ENCODE measurements at places on chromosomes 1 and 21.

DNA sequence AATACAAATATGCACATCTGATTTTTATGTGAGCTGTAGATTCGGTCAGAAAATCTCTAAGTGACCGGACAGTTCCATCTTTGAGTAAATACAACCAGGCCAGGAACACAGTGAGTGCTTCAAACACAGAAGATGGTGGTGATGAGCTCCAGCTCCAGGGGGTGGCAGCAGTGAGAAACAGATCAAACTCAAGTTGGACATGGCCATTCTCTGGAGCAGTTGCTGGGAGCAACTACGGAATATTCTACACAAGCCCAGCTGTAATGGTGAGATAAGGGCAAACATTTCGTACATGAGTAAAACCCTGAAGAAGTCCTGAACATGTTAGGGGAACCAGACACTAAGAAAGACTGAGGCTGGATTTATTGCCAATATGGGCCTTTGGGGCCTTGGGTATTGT lies 100.7 kb downstream of the BARHL2 start:
- DNase-seq, result no peak

GRCh38 chr1:53295295-53295694 lies 32.6 kb downstream of the LRP8 start:
- DNase-seq, result no peak

- DNase-seq, result no peak
Measured at GRCh38 chr1:229940684-229941083, 126.4 kb upstream of the GALNT2 start.

GRCh38 chr1:212557739-212558692 lies 50.5 kb upstream of the ATF3 start:
- DNase-seq, result no peak

- DNase-seq, result no peak
Measured at GRCh38 chr1:43994794-43995790, 3.7 kb downstream of the CCDC24 start.

- DNase-seq, result no peak
Measured at GRCh38 chr1:171296897-171297296, 17.1 kb upstream of the FMO4 start.

DNA sequence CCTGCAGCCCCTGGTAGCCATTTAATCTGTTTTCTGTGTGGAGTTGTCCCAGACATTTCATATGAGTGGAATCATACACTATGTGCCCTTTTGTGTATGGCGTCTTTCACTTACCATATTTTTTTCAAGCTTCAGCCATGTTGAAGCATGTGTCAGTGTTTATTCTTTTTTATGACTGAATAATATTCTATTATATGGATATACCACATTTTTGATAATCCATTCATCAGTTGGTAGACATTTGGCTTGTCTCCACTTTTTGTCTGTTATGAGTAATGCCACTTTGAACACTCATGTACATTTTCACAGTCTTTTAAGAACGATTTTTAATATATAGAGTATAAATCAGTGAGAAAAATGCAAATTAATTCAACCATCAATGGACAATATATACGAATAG lies 44.7 kb downstream of the ATF6 start:
- no peak for DNase-seq

DNA sequence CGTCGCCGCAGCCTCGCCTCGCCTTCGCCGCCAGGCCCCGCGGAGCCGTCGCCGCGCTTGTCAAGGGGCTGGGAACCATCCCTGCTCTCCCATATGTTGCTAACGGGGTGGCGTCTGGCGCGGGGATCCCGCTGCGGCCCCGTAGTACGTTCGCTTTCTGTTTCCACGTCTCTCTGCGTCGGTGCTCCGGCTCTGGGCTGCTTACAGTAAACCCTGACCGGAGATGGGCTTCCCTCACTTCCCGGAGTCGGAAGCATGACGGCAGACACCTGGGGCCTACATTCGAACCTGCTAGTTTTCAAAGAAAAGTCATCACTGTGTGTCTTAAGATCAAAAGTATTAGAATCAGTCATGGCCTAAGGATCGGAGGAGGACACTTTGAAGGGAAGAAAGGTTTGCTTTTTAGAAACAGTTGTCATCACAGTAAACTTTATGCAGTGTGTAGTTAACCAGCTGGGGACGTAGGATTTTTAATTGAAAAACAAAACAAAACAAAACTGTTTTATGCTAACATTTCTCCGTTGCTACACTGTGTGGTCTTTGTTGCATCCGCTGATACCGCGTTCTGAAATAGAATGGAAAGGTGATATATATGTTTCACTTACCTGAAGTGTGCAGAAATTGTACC lies 69.0 kb downstream of the SLC35A3 start:
- peak; percentile 77 for DNase-seq

DNA sequence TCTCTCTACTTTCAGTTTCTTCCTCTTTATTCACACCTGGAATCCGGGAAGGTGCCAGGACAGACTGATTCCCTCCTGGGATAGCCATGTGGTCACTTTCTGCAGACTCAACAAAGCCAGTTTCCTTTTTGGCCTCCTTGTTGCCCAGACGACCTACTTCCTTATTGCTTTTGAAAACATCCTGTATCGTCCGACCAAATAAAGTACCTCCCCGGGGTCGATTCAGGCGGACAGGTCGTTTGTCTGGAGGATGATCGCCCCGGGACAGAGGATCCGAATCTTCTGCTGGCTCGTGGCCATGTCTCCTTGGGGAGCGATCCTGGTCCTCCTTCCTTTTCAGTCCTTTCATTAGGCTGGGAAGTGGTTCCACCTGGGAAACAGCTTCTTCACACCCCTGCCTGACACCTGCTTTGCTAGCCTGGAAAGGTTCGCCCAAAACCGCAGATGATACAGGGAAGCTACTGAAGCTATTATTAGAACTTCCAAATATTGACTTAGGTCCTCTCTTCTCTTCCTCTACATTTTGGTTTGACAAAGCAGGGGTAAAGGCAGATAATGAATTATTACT lies 1.2 kb downstream of the MCM3AP start:
- DNase-seq, result no peak

DNA sequence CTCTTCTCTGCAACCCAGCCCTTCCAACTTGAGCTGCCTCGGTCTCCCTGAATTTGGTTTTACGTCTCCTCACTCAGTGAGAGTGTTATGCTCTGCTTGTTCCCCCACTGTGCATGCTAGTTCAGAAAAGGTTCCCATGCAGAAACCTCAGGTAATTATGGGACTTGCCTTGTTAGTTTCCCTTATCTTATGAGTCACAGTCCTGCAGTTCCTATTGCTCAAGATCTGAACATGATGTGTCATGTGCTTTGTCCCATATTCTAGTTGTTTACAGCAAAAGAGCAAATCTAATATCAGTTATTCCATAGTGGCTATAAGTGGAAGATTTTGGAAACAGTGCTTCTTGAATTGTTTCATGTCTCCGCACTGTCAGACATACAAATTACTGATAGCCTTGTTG lies 74.4 kb downstream of the DUSP10 start:
- DNase-seq, result no peak

DNA sequence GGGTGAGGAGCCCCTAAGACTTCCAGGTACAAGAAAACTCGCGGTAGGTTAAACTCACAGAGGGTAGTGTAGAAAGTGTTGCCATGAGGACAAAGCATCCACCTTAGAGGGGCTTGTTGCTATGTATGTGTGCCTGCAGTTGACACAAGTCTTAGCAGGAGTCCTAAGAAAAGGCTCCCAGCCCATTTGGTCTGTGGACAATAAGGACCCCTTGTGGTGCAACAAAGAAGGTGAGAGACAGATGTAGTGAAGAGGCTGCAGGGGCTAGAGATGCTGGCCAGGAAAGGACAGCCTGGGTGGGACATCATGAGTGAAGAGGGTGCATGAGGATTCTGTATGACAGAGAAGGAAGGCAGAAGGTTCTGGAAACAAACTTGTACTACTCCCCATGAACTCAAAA lies 36.3 kb upstream of the IL10 start:
- no peak for DNase-seq

GRCh38 chr21:33968080-33968994 lies 52.7 kb upstream of the ATP5PO start:
- DNase-seq, result no peak

GRCh38 chr21:43703035-43703880 lies 15.7 kb upstream of the PDXK start:
- DNase-seq, result peak; percentile 71

DNA sequence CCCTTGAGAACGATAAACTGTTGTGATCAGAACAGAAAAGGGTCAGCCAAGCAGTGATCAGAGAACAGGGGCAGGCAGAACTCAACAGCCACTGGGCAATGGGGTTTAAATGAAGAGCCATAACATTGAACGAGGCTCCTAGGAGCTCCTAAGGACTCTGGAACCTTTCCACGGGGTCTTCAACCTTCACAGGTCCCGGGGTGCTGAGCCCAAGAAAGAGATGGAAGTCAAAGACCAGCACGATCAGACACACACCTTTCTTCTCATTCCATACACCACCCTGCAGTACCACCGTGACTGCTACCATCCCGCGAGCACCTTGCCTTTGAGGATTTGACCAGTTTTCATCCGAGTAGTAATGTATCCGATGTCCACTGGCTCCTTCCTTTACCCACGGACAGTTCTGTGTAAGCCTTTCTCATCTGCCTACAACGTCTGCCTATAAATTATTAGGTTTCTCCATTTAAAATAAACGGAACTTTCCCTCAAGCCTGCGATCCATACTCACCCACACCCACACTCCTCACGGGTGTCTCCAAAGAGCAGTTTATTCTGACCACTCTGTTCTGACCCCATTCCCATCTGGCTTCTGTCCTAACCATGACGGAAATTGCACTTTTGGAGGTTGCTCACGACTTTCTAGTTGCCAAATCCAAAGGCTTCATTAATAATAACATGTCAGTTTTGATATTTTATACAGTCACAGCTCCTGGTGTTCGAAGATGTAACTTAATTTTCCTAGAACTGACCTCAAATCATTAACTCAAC lies 16.8 kb upstream of the HHAT start:
- DNase-seq, result no peak

GRCh38 chr21:33433425-33434114 lies 30.4 kb downstream of the IFNGR2 start:
- no peak for DNase-seq

GRCh38 chr1:89881415-89882058 lies 60.7 kb downstream of the LRRC8D start:
- DNase-seq, result no peak

GRCh38 chr1:52925571-52926005 lies 1.5 kb upstream of the SCP2 start:
- DNase-seq, result no peak

GRCh38 chr1:244850896-244851295 lies 13.4 kb downstream of the HNRNPU start:
- no peak for DNase-seq

DNA sequence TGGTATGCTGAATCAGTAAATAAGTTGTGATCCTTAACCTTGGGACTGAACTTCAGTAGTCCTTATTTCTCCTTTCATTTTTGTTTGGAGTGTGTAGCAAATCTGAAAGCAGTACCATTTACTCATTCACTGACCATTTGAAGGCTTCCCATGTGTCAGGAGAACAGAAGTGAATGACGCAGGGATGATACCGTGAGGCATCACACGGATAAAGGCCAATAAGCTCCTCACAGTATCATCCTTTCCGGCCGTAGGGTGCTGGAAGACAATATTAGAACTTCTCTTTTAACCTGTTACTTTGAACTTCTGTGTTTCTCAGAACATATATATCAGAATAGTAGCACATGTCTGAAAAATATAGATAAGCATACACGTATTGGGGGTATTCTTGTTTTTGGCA lies 21.3 kb downstream of the BACH1 start:
- no peak for DNase-seq

All from retina (tissue), 1 donor.